ENCODE measurements at places on chromosomes 7 and 10.

GRCh38 chr7:117269417-117269816, 53.4 kb downstream of the WNT2 start:
- no peak for DNase-seq

DNA sequence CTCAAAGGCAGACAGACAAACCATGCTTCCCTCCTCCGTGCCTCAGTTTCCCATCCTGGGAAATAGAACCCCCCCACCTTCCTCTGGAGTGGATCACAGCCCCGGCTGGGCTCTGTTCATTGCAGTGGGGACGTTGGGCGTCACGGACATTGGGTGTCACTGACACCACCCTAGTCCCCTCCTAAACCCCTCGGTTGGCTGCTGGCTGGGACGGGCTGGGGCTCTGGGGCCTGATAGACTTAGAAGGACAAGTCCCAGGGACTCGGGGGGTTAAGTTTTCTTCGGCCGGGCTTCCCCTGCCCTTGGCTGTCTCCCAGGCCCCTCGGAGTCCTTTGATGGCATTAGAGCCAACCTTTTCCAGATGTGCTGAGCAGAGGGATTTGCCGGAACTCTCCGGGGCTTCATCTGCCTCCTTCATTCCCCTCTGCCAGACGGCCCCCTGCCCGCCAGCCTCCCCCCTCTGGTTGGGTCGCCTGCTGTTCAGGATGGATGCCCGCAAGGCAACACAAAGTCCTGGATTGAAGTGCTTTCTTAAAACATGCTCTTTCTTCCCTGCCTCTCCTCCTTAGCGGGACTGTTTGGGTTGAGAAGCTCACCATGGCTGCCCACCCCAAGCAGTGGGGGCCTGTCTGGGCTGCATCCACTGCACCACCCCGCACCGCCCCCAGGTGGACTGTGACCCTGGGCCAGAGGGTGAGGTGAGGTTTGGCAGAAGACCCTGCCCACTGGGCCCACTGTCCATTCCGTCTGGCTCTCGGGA, 73.0 kb downstream of the COL26A1 start:
- DNase-seq = no peak

- no peak for DNase-seq
These were observed 114.6 kb downstream of the PRPF18 start for GRCh38 chr10:13701157-13701919.

DNA sequence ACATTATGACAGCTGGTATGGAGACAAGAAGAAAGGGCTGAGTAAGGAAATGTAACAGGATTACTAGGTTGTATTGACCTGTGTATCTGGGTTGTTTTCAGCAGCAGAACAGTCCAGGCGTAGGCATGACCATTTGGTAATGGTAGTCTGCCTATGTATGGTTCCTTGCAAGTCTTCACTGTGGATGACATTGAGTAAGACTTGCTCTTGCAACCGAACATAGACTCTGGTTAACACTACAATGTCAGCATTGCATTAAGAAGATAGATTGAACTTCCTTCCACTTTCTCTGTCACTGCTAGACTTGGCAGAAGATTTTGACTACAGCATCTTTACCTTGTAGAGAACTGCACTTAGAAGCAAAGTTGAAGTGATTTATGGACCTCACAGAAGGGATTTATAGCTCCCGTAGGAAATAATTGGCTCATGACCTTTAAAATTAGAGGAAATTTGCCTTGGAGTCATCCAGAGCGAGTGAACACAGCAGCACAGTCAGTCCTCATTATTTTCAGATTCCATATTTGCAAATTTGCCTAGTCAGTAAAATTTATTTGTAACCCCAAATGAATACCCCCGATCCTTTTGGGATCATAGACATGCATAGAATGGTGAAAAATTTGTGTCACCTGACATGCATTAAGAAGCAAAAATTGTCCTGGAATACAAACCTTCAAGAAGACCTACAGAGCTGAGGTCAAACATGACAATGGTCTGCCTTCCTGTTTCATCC, 79.6 kb upstream of the STRIP2 start:
- no peak for DNase-seq

GRCh38 chr10:125116041-125116649, 44.2 kb downstream of the CTBP2 start:
- DNase-seq = no peak

- DNase-seq = peak; percentile 76
These were observed 24.6 kb upstream of the NFE2L3 start for GRCh38 chr7:26127411-26127810.

GRCh38 chr10:29239569-29240472, 49.0 kb upstream of the LYZL1 start:
- DNase-seq = no peak
